ENCODE measurements at places on chromosomes 3 and 15. TPM values are rescaled to one million over a fixed set of nuclear protein-coding genes. Genes with fewer than 3 reads are reported as not detected.

- DNase-seq = no peak
These were observed 533.5 kb downstream of the NAALADL2 start for GRCh38 chr3:175392653-175393052.

DNA sequence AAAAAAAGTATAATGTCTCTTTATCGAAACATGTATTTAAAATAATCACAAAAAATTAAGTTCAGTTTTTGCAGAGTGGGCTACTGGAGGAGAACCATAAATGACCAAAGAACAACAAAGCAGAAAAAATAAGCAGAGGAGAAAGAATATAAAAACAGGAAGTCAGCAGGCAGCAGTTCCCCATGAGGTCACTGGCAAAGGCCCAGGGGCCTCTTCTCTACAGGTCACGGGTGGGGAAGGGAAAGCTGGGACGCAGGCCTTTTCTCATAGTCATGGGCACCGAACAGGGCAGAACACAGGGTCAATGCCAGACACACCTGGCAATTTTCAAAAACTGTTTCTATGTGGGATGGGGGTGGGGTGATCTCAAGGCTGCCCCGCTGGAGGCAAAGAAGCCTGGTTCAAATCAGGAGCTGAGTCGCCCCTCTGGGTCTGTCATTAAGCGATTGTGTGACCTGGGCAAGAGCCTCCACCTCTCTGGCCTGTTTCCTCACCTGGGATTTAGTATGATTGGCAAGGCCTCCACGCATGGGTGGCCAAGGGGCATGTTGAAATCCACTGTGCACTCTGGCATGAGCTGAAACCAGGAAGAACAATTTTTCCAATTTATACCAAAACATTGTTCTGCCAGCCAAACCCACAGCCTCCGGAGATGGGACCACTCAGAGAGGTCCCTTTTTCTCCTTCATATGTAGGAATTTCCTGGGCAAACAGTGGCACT, 43.8 kb upstream of the UACA start:
- no peak for DNase-seq

DNA sequence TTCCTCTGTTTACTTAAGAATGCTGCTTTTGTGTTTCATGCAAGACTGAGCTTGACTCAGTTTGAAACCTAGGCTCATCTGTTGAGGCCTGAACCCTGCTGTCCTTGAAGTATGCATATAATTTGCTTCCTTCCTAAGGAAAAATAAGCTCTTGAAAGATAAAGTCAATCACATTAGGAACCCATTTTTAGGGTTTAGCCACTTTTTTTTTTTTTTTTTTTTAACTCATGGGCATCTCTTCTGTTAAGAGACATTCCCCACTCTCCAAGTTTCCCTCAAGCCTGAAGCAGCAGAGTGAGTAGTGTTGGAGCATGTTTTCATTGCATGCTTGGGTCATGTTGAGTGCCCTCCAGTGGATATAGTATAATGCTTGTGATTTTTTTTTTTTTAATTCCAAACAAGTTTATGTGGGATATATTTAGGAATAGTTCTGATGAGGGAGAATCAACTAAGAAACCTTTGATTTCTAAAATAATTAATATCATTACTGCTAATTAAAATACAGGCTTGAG, 3.6 kb downstream of the CTNNB1 start:
- DNase-seq = no peak

DNA sequence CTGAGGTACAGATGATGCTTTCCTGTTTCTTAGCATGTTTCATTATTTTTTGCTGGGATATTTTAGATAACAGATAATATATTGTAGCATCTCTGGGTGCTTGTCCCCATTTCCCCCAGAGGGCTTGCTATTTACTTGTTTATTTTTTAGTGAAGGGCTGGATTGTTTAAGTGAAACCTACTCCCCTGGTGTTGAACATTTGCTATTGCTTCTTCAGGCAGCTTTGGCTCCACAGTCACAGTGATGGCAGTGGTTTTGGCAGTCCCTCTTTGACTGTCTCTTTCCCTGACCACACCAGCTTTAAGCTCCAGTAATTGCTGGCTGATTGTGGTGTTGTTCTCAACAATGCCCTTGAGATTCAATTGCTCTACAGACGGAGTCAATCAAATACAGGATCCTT, 128.9 kb downstream of the KLF13 start:
- no peak for DNase-seq

- DNase-seq = no peak
These were observed 97.6 kb upstream of the VGLL3 start for GRCh38 chr3:87088430-87088992.

Gene TMA7
- polyA plus RNA-seq = 537 TPM

Gene ROPN1
- polyA plus RNA-seq = not detected
